Suprapubic skin (tissue), 4 donors: ENCODE measurements at places on chromosomes 5 and 9. TPM values are rescaled to one million over a fixed set of nuclear protein-coding genes. Genes with fewer than 3 reads are reported as not detected.

ACSL6 gene
- total RNA-seq = 0.23 TPM

FAM169A gene
- 0.15 TPM for total RNA-seq

SIGMAR1 gene
- 108 TPM for total RNA-seq

PSIP1 gene
- total RNA-seq = 30.0 TPM

HSPA9 gene
- total RNA-seq = 245 TPM

CMYA5 gene
- total RNA-seq = 24.9 TPM

GNAQ gene
- 16.5 TPM for total RNA-seq

IL7R gene
- 0.73 TPM for total RNA-seq

DNA sequence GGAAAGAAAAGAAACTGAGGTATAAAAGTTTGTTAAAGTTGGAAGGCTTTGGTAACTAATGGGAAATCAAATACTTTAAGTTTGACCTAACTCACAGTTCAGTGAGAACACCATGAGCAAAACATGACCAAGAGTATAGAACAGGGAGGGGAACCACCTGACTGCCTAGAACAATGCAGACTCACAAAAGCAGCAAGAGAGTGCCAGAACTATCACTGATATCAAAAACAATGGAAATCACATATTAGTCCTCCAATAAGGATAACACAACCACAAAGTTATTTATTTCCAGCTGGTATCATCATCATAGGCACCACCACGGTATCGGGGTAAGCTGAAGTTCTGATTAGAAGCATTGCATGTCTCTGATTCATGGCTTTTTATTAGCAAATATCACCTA lies 77.5 kb downstream of the TRPM6 start:
- no peak for DNase-seq

DNA sequence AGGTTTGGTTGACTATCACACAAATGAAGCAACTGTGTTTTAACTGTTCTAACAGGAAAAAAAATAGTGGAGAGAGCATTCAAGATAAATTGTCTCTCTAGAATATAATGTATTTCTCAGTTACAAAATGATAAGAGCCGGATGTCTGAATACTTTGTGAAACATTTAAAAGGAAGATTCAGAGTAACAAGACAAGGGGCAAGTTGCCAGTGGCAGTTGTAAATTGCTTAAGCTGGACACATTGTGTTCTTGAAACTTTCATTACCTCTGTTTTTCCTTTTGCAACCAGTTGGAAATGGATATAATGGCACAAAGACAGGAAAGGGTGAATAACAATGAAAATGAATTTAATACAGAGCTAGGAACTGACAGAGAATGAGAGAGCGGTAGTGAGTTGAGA lies 15.2 kb upstream of the TBCA start:
- no peak for DNase-seq

GRCh38 chr5:180646963-180647305 lies 2.5 kb downstream of the FLT4 start:
- no peak for DNase-seq

- no peak for DNase-seq
Measured at GRCh38 chr9:35716230-35716629, 15.8 kb downstream of the TLN1 start.

GRCh38 chr5:164375051-164375450 lies 869.6 kb downstream of the MAT2B start:
- DNase-seq = no peak

DNA sequence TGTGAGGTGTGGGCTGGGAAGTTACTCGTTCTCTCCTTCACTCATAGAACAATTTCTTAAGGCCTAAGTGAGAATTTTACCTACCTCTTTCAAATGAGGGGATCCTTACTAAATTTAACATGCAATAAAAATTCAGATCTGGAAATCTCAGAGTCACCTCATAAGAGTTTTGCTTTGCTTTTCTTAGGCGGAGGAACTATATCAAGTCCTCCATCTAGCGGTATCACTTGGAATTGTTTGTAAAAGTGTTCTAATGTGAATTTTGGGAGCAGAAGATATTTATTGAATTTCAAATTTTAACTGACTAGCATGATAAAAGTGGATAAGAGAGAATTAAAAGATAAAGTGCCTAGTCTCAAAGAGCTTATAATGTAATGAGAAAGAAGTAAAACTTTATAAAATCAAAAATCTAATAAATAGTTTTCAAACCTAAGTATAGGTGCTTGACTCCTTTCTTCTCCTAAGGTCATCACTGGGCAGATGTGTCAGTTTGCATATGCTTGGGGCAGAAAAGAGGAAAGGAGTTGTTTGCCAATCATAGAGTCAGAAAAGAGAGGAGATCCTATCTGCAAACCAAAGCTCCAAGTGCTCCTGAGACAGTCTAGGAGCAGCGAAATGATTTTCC lies 145.7 kb upstream of the DAB2 start:
- no peak for DNase-seq

- no peak for DNase-seq
Measured at GRCh38 chr9:85283421-85283820, 458.3 kb downstream of the AGTPBP1 start.

DNA sequence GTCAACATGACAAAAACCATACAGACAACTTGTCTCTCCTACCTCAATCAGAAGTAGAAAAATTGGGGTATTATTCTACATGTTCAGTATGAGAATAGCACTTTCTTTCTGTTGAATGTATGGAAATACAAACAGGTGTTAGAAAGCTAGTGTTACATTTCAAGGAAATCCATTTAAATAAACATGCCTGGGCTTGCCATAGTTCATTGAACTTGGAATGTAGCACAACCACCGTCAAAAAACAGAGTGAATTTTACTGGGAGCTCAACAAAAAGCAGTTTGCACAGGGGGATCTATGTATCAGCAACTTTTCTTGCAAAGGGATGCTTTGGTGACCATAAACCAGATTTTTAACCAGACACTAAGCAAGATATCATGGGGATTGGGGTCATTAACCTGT lies 307.9 kb upstream of the SMARCA2 start:
- no peak for DNase-seq
